ENCODE measurements at places on chromosomes 3 and 15.

GRCh38 chr3:106692624-106693023 lies 684.6 kb upstream of the CCDC54 start:
- DNase-seq, result no peak

- no peak for DNase-seq
Observed at GRCh38 chr3:146026547-146026946, 134.4 kb downstream of the PLOD2 start.

DNA sequence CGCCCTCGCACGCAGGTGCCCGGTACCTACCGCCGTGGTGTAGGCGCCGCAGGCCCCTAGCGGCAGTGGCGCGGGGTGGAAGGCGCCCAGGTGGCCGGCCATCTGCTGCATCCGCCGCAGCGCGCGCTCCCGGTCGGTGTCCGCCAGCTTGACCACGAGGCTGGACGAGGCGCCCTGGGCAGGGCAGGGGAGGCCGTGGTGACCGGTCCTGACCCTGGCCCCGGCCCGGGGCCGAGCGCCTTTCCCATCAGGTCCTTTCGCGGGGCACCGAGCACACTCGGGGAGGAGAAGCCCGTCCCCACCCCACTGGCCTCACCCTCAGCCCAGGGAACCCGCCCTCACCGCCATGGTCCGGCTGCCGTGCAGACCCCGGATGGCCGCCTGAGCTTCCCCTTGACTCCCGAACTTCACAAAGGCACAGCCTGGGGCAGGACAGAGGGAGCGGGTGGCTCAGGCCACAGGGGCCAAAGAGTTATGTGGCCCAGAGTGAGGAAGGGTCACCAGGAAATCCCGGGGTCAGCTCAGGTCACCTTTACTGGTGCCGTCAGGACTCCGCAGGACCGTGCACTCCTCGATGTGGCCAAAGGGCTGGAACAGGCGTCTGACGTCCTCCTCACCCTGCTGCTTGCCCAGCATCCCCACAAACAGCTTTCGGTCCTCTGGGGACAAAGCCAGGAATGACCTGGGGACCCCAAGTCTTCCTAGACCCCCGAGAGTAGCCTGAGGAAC lies 17.4 kb upstream of the PARP6 start:
- no peak for DNase-seq

DNA sequence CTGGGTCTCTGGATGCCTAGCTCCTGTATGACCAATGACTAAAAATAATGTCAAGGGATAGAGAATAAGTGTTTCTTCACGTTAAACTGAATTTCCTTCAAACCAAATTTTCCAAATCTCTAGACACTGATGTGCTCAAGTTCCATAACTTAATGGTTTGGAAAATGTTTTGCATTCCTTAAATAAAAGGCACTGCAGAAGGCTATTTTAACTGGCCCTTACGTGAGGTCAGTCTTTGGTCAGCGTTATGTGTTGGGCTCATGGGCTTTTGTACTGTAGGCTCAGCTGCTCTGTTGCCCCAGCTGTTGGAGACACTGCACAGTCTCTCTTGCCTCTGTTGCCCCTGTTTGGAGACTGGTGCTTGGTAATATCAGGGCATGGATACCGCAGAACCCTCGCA lies 188.5 kb downstream of the TPRG1 start:
- DNase-seq, result no peak

GRCh38 chr3:157300094-157300493 lies 136.6 kb upstream of the PTX3 start:
- no peak for DNase-seq
